ENCODE measurements at places on chromosomes 2 and 18.

DNA sequence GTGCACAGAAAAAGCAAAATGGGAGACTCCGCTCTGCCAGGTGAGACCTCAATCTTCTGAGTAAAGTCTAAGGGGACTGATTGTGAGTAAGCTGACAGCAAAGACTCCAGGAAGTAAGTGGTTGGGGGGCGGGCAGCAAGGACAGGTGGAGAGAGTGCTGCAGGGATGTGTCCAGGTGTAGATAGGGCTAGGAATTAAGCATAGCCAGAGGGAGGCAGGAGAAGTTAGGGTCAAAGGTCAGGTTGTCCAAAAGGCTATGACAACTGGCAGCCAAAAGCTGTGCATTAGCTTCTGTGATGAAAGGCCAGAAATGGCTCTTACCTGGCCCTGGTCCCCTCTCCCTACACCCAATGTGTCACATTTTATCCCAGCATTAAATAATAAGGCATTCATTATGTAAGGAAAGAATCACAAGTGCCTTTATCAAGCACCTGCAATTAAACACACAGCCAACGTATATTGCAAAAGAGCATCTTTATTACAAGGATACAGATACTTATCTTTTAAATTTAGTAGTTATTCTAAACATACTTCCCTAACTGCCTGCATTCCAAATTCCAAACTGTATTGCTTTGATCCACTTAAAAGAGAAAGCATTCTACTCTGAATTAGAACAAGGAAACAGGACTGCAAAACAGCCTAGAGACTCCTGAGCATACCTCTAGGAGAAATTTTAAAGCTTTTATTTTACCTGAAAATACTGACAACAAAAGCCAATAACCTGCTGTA lies 247.9 kb downstream of the IRS1 start:
- no peak for DNase-seq

GRCh38 chr18:73669297-73669696 lies 478.3 kb downstream of the FBXO15 start:
- no peak for DNase-seq

GRCh38 chr2:205706769-205707381 lies 24.6 kb downstream of the NRP2 start:
- peak; percentile 52 for DNase-seq

DNA sequence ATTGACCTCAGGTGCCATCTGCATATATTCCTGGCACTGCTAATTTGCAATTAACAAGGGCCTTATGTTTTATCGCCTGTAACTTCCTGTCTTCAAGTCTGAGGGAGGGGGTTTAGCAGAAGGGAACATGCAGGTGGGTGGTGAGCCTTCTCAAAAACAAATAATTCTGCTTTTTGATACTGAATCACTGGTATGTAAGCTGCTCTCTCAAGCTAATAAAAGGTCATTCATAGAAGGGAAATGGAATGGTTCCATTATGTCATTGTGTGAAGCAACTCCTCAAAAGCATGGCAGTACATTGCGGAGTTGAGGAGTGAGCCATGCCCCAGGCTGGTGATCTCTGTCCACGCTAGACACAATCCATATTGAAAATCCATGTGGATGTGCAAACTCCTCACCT lies 414.8 kb upstream of the ID2 start:
- no peak for DNase-seq

GRCh38 chr2:15731889-15732271 lies 140.2 kb downstream of the DDX1 start:
- DNase-seq = no peak

- no peak for DNase-seq
Measured at GRCh38 chr2:98380203-98380535, 33.9 kb downstream of the CNGA3 start.

DNA sequence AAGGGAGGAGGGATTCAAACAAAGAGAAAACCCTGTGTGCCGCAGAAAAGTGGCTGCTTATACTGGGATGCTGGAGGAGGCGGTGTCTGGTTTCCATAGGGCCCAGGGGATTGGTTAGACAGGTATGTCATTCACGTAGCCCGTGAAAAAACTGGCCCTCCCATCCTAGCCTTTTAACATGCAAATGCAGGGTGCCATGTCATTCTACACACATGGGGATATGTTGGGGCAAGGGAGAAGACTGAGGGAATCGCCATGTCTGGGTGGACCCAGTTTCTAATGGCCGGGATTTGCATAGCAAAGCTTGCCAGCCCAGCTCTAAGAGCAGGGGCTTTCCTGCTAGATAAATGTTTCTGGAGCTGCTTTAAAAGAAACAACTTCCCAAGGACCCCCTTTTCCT lies 8.2 kb upstream of the RNU2-63P start:
- no peak for DNase-seq

DNA sequence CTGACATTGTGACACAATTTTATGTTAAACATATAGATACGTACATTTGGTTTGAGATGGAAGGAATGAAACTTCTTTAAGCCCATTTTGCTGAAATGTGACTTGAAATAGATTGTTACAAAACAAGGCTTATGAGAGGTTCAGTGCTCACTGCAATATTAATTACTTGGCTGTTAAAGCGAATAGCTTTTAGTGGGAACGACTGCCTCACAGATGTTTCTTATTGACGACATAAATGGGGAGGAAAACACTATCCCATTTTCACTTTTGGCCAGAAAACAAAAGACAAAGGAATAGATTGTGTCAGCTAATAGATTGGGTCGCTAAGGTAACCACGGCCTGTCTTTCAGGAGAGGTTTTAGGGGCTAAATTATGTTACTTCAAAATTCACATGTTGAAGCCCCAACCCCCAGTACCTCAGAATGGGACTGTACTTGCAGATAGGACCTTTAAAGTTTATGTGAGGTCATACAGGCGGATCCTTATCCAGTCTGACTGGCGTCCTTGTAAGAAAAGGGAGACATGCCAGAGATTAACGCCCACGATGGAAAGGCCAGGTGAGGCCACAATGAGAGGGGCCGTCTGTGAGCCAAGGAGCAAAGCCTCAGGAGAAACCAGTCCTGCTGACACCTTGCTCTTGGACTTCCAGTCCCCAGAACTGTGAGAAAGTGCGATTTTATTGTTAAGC lies 10.8 kb downstream of the INPP1 start:
- DNase-seq = no peak

DNA sequence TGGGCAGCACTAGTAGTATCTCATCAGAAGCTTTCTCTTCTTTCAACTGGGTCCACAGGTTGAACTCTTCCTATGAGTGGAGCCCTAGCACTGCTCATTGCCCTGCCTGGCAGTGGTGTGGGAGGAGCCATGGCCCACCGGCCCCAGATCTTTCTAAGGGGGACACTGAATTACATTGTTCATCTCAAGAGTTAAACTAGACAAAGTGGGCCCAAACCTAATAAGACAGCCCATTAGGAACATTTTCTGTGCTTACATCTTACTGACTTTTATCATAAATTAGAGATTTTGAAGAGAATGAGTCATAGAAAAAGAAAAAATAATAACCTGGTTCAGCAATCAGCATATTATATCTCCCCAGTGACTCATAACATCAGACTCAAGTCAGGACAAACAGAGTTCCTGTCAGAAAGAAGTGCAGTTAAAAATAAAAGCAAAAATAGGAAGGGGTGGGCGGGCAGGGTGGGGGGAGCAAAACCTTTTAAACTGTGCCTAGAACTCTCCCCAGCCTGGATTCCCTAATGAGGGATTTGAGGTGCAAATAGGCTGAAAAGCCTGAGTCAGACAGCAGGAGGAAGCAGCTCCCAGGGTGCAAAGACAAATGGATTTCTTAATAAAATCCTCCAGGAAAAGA lies 161.6 kb upstream of the TRIB2 start:
- no peak for DNase-seq

DNA sequence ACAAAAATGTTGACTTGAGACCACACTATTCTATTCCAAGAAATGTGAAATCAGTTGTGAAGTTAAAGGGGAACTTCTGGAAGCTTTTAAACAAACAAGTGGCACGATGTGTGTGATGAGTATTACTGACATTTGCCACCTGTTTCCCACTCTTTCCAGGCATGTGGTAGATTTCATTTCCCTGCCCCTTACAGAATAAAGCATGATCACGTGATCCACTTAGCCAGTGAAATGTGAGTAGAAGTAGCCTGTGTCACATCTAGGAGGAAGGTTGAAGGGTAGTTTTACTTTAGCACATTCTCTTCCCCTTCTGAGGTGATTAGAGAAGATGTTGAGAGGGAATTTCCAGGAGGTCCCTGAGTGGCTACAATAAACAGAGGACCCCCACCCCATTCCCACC lies 3.8 kb downstream of the COL4A4 start:
- DNase-seq = no peak

DNA sequence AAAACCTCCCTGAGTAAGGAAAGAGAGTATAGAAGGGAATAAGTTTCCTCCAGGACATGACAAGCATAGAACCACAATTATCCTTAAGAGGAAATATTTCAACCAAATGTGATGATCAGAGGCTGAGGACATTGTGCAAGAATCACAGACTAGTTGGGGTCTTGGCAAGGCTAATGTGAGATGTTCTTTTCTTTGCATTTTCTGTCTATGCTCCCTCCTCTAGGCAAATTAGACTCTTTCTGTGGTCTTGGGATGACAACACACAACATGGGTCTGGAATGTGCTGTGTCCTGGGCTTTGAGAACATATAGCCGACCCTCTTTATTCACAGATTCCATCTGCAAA lies 32.0 kb upstream of the IL1RL1 start:
- no peak for DNase-seq

GRCh38 chr2:72423756-72424155 lies 276.1 kb upstream of the CYP26B1 start:
- no peak for DNase-seq

DNA sequence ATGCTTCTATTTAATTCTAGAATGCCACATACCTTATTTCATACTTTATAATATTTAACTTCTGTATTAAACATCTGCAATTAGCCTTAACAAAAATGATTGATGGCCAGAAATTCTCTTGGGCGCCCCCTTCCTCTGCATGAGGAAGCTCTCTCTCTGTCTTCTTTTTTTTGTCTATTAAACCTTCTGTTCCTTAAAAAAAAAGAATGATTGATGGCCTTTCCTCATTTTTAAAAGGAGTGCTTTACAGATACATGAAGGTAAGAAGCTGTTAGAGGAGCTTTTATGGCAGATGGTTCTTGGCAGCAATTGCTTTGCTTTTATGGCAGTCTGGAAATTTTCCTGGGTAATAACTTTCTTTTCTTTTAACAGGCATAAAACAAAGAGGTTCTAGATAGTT lies 526.9 kb downstream of the SLC4A3 start:
- no peak for DNase-seq

- no peak for DNase-seq
Measured at GRCh38 chr18:57649556-57650500, 28.2 kb upstream of the NARS1 start.

- no peak for DNase-seq
Measured at GRCh38 chr2:231977430-231977829, 15.9 kb downstream of the DIS3L2 start.

GRCh38 chr18:76495006-76495370 lies at the start of gene ZNF516:
ZNF516 (minus strand) TSS chr18:76495242; CDS start chr18:76443054, 52,188 bp downstream.
- no peak for DNase-seq

DNA sequence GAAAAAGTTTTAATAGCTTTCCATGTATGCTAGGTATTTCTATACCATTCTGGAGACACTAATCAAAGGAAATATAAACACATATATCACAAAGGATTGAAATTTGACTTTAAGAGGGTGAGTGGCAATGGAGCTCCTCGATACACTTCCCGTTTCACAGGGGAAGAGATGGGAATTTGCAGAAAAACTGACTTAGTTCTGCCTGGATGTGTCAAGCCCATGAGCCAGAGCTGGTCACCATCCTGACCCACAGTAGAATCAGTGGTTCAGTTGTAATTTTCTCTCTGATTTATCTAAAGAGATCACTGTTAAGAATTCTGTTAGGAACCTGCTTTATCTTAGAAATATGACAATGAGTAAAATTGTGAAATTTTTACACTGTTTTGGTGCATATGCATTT lies 34.2 kb downstream of the PLCL1 start:
- DNase-seq = no peak

- DNase-seq = no peak
Measured at GRCh38 chr18:13259701-13260100, 41.1 kb downstream of the LDLRAD4 start.

GRCh38 chr2:141856215-141856919 lies 274.4 kb downstream of the LRP1B start:
- no peak for DNase-seq

GRCh38 chr18:3451989-3452749 lies 2.2 kb downstream of the TGIF1 start:
- no peak for DNase-seq

- DNase-seq = no peak
Measured at GRCh38 chr18:64380117-64380516, 231.2 kb upstream of the LINC00305 start.

DNA sequence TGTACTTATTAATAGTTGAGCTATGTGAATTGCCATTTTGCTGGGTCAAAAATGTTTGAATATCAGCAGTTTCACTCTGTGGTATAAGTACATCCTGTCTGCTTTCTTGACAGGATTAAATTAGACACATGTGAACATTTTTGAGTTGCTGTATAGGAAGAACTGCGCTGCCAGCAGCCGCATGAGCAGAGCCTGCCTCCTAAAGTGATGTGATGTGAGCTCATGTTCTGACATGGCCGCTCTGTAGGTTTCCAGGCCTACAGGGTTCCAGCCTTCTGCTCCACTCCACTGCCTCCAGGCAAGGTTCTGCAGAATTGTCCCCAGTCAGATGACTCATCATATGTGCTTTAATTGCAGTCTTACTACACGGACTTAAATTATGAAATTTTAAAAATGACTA lies 119.7 kb upstream of the NFATC1 start:
- DNase-seq = no peak

DNA sequence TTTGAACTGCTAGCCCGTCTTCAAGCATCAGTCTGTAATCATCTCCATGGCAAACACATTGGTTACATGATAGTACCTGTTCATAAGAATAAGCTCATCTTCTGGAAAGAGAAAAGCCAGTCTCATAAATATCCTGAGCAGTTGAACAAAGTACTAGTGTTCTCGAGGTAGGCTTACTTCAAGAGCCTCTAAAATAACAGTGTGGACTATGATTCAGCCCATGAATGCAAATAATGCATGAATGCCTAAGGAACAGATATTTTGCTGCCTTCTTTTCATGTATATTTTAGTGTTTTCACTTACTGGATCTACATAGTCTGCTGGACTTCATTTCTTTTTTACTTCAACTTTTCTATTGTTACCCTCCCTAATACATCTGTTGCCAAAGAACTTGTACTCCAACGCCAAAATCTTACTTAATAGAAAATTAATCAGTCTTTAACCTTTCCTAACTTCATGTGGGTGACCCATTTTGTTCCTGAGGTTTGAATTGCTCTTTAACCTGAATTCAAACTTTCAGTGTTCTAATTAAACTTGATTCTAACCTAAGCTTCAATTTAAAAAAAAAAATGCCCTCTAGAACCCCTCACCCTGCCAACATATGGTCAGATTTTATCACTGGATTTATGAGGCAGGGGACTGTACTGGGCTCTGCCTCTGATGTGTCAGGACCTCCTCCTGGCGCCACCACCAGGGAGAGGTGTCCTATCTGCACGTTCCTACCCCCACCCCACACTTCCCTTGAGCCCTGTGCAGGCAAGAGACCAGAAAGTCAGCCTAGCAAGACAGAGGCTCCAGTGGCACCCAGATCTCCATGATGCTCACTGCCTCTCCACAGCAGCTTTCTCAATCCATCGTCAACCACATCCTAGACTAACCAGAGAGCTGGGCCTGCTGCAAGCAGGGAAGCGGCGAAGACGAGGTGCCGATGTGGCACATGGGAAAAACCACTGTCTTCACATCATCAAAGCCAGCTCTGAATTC lies 264.7 kb upstream of the ID2 start:
- no peak for DNase-seq

Data from NCI-H446 treated with DMSO at 0.1 percent for 48 hours (cell line).